ENCODE measurements at places on chromosomes 2 and 18.
A peak's percentile ranks its signal among the peaks of the same experiment; 100 is the strongest.

DNA sequence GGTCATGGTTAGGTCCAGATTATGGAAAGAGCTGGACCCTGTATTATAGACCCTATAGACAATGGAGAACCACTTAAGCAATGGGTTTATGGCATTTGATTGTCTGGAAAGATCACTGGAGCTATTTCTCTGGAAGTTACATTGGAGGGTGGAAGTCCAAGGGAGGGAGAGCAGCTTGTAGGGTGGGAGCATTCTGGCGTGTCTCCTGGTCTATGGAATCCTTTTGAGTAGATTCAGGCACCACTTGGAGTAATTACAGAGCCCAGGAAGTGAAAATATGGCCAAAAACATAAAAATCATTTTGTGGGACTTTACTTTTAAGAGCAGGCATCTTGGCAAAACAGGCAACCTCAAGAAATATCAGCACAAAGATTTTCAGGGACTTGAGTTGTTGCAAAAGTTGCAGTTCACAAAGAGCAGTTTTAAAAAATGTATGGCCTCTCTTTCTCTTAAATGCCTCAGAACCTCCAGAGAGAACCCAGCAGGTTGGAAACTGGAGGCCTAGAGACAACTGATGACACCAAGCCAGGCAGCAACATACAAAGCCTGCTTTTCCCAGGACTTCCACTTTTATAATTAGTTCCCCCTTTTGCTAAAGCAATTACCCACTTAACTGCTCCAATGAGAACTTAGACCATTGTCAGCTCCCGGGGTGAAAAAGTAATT lies 331.0 kb downstream of the MYCN start:
- DNase-seq: no peak

GRCh38 chr18:74692367-74693013 lies 94.8 kb downstream of the ZNF407 start:
- no peak for DNase-seq

DNA sequence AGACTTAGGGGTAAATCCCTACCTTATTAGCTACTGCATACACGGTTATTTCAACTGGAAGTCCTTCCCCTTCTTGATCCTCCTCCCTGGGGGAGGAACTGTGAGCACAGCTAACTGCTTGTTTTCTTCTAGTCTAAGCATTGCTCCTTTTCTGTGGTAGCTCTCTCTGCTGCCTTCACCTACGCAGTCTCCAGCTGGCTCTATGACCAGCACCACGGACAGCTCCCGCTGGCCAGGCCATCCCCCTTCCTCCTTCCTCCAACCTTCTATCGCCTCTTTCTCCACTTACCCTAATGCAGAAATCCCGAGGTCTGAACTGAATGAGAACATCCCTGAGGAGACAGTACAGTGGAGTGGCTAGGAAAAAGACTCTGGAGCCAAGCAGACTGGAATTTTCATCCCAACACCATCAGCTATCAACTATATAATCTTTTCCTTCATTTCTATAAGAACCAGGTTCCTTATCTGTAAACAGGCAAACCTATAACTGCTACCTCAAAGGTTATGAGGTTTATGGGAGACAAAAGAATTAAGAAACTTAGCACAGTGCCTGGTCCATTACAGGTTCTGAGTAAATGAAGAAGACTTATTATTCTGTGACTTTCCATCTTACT lies 4.7 kb upstream of the CFAP65 start:
- peak; percentile 16 for DNase-seq

GRCh38 chr2:47403609-47404193 lies 745 bp downstream of the MSH2 start:
- DNase-seq: no peak

Measured in activated naive CD4-positive, alpha-beta T cell treated with Interleukin-2 at 50 U/mL for 16 hours (primary cell).